ENCODE measurements at places on chromosomes 1 and 21.
A peak's percentile ranks its signal among the peaks of the same experiment; 100 is the strongest.

DNA sequence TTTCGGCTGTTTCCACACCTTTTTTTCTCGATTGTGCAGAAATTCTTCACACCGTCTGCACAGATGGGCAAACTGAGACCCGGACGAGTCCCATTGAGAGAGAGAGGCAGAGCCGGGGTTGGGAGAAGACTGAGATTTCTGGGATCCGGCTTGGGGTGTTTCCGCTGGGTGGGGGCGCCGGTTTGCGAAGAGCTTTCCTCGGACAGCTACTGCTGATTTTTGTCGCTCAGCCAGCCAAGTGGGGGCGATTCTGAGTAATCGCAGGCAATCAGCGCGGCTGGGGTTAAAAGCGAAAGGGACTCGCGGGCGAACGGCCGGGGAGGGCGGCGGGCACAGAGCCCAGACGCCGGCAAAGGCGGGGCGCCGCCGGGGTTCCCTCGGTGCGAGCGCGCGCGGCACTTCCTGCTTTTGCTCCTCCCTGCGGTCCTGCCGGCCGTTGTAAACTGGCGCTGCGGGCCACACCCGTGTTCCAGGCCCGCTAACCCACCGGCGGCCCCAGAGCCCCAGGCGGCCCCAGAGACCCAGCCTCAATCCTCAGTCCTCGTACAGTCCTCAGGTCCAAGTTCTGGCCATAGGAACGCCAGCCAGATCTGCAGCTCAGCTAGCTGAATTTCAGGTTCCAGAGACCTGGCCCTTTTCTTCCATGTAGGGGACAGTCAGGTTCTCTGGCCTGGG, 32.4 kb upstream of the JUN start:
- H3K36me3 ChIP-seq, result no peaks in the 10 kb centered on the region
- H3K27me3 ChIP-seq, result no peaks in the 10 kb centered on the region
- peaks cover 22% of the 10 kb centered on the region for H3K4me1 ChIP-seq
- peak; percentile 87 for DNase-seq
- H3K4me3 ChIP-seq, result peak overlapping the region; percentile 17

DNA sequence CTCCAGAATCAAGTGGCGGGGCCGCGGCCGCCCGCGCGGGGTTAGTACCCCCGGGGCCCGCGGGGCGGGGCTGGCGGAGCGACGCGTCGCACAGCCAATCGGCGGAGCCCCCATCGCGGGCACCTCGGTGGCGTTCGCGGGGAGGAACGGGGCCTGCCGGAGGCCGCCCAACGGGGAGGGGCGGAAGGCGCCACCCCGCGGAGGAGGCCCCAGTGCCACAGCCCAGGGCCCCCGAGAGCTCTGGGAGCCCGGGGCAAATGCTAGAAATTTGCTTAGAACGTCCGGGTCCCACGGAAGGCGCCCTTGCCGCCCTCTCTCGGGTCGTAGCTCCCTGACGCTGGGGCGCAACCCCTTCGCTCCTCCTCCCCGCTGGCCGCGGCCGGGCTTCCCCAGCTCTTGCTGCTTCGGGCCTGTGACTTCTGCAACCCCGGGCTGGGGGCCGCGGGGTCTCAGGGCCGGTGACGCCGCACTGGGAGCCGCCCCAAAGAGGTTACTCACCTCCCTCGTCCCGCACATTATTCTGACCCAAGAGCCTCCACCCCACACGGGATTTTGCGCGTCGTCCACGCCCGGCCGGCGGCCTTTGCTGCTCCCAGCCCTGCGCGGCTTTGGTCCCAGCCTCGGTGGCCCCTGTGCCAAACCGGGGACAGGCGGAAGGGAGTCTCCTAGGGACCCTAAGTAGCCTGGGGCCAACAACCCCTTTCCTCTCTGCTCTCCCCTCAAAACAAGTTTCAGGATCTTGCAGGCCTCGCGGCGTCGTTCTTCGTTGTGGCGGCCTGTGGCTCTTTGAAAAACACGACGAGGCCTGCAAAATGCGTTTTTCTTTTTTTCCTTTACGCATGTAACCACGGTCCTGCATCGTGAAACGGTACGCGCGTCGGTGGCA, at the start of gene RUNX3:
TSS of gene RUNX3 (minus strand) at position 17 of the 886 bp plus-strand sequence. CDS start 408 bp downstream, outside the sequence.
- H3K27me3 ChIP-seq, result no peaks in the 10 kb centered on the region
- peaks cover 70% of the 10 kb centered on the region for H3K4me1 ChIP-seq
- peaks cover 8% of the 10 kb centered on the region for H3K36me3 ChIP-seq
- H3K27ac ChIP-seq, result peak within 1 kb of the TSS; percentile 84

- H3K4me3 ChIP-seq, result no peak overlapping the region
- H3K36me3 ChIP-seq, result no peaks in the 10 kb centered on the region
- H3K27ac ChIP-seq, result no peak overlapping the region
- no peaks in the 10 kb centered on the region for H3K27me3 ChIP-seq
- H3K4me1 ChIP-seq, result peaks cover 8% of the 10 kb centered on the region
- DNase-seq, result peak; percentile 3
These were observed 333.6 kb upstream of the CAMK1G start for GRCh38 chr1:209249785-209250440.

DNA sequence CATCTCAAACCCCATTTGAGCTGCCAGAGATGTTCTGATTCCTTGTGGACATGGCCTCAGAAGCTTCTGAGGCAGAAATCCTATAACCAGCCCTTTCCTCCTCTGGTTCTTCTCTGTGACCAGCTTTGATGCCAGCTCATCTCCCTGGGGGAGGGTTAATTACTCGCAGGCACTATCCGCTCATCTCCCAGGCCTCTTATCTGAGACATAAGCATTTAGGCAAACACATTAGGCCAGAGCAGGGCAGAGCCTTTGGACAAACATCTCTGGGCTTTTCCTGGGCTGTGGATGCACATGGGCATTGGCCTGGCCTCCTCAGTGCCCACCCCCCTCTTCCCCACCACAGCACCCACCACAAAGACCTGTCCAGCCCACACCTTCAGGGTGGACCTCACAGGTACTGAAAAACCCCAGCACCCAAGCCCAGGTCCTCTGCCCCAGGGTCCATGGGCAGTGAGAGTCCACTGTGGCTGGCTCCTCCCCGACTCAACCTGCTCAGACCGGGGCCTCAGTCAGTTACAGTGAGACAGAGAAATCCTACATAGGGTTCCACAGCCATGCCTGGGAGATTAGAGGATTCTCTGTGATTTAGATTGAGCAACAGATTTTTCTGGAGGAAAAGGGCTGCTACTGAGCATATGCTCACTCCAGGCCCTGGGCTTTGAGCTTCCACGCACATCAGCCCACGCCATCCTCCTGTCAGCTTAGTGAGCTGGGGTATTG, 26.9 kb downstream of the IGSF21 start:
- no peak for DNase-seq
- no peak overlapping the region for H3K27ac ChIP-seq
- no peaks in the 10 kb centered on the region for H3K27me3 ChIP-seq
- H3K36me3 ChIP-seq, result no peaks in the 10 kb centered on the region
- no peaks in the 10 kb centered on the region for H3K4me1 ChIP-seq

GRCh38 chr1:156149374-156150332, 3.7 kb upstream of the SEMA4A start:
- peaks cover 69% of the 10 kb centered on the region for H3K4me1 ChIP-seq
- H3K27ac ChIP-seq, result no peak overlapping the region
- H3K4me3 ChIP-seq, result no peak overlapping the region
- no peaks in the 10 kb centered on the region for H3K27me3 ChIP-seq
- DNase-seq, result no peak

- no peak overlapping the region for H3K27ac ChIP-seq
- peaks cover 39% of the 10 kb centered on the region for H3K4me1 ChIP-seq
These were observed 4.3 kb downstream of the TRIM46 start for GRCh38 chr1:155177918-155178281.

GRCh38 chr1:54400329-54400728, 5.9 kb downstream of the SSBP3 start:
- no peaks in the 10 kb centered on the region for H3K27me3 ChIP-seq
- H3K36me3 ChIP-seq, result peaks cover 80% of the 10 kb centered on the region
- no peaks in the 10 kb centered on the region for H3K4me1 ChIP-seq
- no peak overlapping the region for H3K27ac ChIP-seq
- no peak overlapping the region for H3K4me3 ChIP-seq

- no peak overlapping the region for H3K27ac ChIP-seq
- H3K4me3 ChIP-seq, result no peak overlapping the region
- H3K36me3 ChIP-seq, result no peaks in the 10 kb centered on the region
- peaks cover 10% of the 10 kb centered on the region for H3K27me3 ChIP-seq
These were observed 43.1 kb downstream of the FOXO6 start for GRCh38 chr1:41404308-41404761.

DNA sequence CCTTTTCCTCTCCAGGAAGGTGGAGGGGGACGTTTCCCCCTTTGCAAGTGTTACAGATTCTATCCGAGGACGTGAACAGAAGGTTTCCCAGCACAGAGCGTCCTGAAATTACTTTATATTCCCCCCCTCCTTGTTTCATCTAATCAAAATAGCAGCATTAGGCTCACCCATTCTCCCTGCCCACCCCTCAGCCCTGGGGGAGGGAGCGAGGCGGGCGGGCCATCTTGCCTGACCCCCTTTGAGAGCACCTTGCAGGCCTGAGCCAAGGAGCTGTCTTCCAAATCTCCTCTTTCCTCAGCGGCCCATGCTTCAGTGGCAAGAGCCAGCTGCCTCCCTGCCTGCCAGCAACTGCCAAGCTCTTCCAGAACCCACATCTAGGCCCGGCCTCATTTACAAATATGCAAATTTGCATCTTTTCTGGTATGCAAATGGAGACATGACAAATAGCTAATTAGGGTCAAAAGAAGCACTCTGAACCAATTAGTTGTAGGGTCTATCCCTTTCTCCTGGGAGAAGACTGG, 69.1 kb upstream of the POU3F1 start:
- H3K4me1 ChIP-seq, result no peaks in the 10 kb centered on the region
- no peak overlapping the region for H3K4me3 ChIP-seq
- no peaks in the 10 kb centered on the region for H3K27me3 ChIP-seq
- no peaks in the 10 kb centered on the region for H3K36me3 ChIP-seq

GRCh38 chr1:185442050-185442449, 125.0 kb upstream of the IVNS1ABP start:
- no peaks in the 10 kb centered on the region for H3K27me3 ChIP-seq
- H3K36me3 ChIP-seq, result no peaks in the 10 kb centered on the region
- no peak overlapping the region for H3K4me3 ChIP-seq
- H3K4me1 ChIP-seq, result no peaks in the 10 kb centered on the region
- no peak overlapping the region for H3K27ac ChIP-seq

DNA sequence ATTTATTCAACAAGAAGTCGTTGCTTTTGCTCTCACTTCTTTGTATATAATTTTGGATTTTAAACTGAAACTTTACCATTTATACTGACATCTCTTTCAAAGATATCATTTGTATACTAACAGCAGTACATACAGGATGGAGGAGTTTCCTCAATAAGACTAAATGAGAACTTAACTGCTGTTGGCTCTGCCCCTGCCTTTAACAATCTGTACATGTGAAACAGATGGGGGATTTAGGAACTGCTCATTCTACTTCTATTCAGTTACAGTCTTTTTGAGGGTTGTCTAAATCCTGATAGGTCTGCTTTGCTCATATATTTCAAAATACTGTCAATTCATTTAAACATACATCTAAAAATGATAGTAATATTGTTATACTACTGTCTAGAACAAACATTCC, 663.2 kb downstream of the ADGRL2 start:
- H3K27ac ChIP-seq, result no peak overlapping the region
- H3K4me3 ChIP-seq, result no peak overlapping the region
- H3K27me3 ChIP-seq, result no peaks in the 10 kb centered on the region
- no peaks in the 10 kb centered on the region for H3K36me3 ChIP-seq
- peaks cover 5% of the 10 kb centered on the region for H3K4me1 ChIP-seq

- no peak overlapping the region for H3K4me3 ChIP-seq
- no peaks in the 10 kb centered on the region for H3K27me3 ChIP-seq
- peaks cover 2% of the 10 kb centered on the region for H3K4me1 ChIP-seq
These were observed 47.4 kb upstream of the WNT2B start for GRCh38 chr1:112461200-112461871.

GRCh38 chr1:209755926-209756614, at the start of gene TRAF3IP3:
Gene TRAF3IP3, plus strand, starts transcription at chr1:209756053. Its CDS starts 3,987 bp downstream, at chr1:209760040.
- H3K4me1 ChIP-seq, result peaks cover 62% of the 10 kb centered on the region
- peak within 1 kb of the TSS; percentile 63 for H3K4me3 ChIP-seq
- no peaks in the 10 kb centered on the region for H3K27me3 ChIP-seq
- H3K36me3 ChIP-seq, result peaks cover 8% of the 10 kb centered on the region
- peak within 1 kb of the TSS; percentile 77 for H3K27ac ChIP-seq

- peaks cover 1% of the 10 kb centered on the region for H3K27me3 ChIP-seq
- H3K36me3 ChIP-seq, result no peaks in the 10 kb centered on the region
- H3K4me1 ChIP-seq, result no peaks in the 10 kb centered on the region
- no peak overlapping the region for H3K4me3 ChIP-seq
- no peak overlapping the region for H3K27ac ChIP-seq
- peak; percentile 85 for DNase-seq
These were observed 123.4 kb upstream of the FOXD3 start for GRCh38 chr1:63198871-63199394.

DNA sequence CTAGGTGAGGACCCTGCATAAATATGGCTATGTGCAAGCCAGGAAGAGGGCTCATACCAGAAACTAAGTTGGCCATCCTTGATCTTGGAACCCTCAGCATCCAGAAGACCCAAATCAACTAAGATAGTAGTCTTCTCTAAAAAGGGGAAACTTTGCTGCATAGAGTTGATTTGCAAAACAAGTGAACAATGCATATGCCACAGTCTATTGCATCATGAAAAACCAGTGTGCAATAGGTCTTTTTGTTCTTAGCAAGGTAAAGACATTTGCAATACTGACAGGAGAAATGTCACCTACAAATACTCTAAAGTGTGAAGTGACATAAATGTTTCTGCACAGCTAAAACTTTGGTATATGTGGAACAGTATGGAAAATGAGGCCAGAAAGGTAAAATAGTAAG, 2.0 kb upstream of the IFI16 start:
- H3K4me3 ChIP-seq, result no peak overlapping the region
- peaks cover 26% of the 10 kb centered on the region for H3K4me1 ChIP-seq
- H3K27me3 ChIP-seq, result no peaks in the 10 kb centered on the region

GRCh38 chr1:5491207-5491904, 500.9 kb downstream of the NPHP4 start:
- no peaks in the 10 kb centered on the region for H3K4me1 ChIP-seq
- DNase-seq, result no peak
- no peak overlapping the region for H3K4me3 ChIP-seq
- no peaks in the 10 kb centered on the region for H3K27me3 ChIP-seq

DNA sequence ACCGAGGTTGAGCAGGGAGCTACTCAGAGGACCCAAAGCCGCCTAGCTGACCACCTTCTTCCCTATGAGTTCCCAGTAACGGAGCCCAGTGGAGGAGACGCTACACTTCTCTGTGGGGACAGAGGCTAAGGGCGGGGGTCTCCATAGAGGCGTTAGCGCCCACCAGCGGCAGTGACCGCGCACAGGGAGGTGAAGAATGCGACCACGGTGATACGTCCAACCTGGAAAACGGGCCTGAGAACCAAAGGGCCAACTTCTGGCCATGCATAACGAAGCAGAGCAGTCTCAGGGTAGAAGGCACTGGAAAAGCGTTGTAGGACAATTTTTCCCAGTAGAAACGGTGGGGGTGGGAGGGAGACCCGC, 400 bp upstream of the COG2 start:
- DNase-seq, result no peak
- H3K4me1 ChIP-seq, result peaks cover 25% of the 10 kb centered on the region
- peaks cover 14% of the 10 kb centered on the region for H3K27me3 ChIP-seq
- peaks cover 2% of the 10 kb centered on the region for H3K36me3 ChIP-seq
- peak overlapping the region; percentile 96 for H3K4me3 ChIP-seq
- H3K27ac ChIP-seq, result no peak overlapping the region

DNA sequence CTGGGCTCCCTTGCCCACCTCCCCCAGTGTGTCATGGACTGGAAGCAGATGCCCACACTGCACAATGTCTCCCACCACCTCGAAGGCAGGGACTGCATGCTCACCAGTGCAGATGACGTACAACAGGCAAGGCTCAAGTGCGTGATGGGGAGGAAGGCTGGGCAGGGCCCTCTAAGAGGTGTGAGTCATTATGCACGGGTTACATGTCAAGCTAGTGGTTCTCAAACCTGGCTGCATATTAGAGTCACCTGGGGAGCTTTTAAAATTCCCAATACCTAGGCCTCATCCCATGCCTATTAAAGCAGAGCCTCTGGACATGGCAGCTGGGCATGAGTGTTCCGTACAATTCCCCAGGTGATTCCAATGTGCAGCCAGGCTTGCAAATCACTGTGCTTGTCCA, 137.9 kb upstream of the NGF start:
- no peak overlapping the region for H3K27ac ChIP-seq
- H3K36me3 ChIP-seq, result no peaks in the 10 kb centered on the region
- peaks cover 5% of the 10 kb centered on the region for H3K27me3 ChIP-seq
- H3K4me1 ChIP-seq, result peaks cover 5% of the 10 kb centered on the region
- no peak overlapping the region for H3K4me3 ChIP-seq
